ENCODE measurements at places on chromosomes 3 and 15. TPM values are rescaled to one million over a fixed set of nuclear protein-coding genes. Genes with fewer than 3 reads are reported as not detected.

GRCh38 chr3:103372031-103372430 lies 937.2 kb downstream of the ZPLD1 start:
- no peak for DNase-seq

DNA sequence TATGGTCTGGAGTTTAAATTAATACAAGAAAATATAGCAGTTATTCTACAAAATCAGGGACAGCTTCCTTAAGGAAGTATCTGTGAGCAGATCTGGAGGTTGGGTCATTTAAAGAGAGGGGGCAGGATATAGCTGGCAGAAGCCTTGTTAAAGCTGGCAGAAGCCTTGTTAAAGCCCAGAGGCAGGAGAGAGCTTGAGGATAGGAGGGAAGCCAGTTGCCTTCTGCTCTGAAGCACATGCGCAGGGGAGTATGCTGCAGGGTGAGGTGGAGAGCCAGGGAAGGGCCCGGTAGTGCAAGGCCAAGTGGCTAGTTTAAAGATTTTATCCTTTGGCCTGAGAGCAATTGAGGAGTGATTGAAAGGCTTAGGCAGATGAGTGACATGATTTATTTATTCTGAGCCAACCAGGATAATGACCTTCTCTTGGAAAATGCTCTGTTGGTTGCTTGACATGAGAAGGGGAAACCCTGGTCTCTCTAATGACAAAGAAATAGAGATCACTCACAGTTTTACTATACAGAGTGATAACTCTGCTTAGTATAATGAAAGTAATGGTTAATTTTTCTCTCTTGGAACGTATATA lies 3.9 kb downstream of the EAF1 start:
- DNase-seq = no peak

DNA sequence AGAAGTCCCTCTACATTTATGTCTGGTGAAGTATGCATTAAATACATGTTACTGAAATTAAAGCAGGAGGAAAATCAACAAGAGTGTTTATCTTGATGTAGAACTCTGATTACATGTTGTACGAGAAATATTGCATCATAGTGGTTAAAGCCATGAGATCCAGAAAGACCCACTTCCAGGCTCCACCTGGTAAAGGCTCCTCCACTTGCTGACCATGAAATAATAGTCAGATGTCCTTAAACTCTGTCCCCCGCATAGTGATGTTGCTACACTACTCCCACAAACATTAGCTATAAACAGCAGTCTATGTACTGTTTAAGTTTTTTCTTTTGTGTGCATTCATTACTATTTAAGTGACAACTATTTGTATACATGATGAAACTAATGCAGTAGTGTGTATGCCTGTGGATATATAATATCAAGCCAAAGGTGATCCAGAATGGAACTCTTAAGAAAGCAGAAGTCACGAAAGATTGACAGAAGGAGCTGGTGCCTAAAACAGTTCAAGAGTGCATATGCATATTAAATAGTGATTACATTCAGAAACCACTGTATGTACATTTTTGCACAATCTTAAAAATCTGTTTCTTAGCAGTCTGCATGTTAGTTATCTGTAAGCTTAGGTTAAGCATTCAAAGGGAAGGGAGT lies 264.4 kb upstream of the KCNMB2 start:
- DNase-seq = no peak

DNA sequence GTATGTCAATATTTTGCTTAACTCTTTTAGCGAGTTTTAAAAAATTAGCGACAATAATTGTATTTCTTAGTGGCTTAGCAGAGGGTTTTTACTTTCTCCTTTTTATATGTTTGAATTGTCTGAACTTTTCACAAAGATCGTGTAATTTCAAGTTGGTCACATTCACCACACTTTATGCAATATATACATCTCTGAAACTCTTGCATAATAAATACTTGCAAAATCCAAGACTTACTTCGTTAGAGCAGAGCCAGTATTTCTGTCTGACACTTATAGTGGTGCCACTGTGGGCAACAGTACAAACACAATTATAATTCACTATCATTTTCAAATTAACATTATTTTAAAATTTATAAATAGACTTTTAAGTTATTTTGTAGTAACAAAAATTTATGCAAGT lies 62.0 kb downstream of the SUCNR1 start:
- DNase-seq = no peak

- no peak for DNase-seq
Observed at GRCh38 chr3:177800561-177800960, 603.3 kb upstream of the TBL1XR1 start.

The MYEF2 gene
- total RNA-seq = 7.0 TPM

GRCh38 chr3:33050071-33050653 lies 46.8 kb downstream of the GLB1 start:
- DNase-seq = no peak

GRCh38 chr3:58131101-58131825 lies 79.5 kb downstream of the DNASE1L3 start:
- no peak for DNase-seq

DNA sequence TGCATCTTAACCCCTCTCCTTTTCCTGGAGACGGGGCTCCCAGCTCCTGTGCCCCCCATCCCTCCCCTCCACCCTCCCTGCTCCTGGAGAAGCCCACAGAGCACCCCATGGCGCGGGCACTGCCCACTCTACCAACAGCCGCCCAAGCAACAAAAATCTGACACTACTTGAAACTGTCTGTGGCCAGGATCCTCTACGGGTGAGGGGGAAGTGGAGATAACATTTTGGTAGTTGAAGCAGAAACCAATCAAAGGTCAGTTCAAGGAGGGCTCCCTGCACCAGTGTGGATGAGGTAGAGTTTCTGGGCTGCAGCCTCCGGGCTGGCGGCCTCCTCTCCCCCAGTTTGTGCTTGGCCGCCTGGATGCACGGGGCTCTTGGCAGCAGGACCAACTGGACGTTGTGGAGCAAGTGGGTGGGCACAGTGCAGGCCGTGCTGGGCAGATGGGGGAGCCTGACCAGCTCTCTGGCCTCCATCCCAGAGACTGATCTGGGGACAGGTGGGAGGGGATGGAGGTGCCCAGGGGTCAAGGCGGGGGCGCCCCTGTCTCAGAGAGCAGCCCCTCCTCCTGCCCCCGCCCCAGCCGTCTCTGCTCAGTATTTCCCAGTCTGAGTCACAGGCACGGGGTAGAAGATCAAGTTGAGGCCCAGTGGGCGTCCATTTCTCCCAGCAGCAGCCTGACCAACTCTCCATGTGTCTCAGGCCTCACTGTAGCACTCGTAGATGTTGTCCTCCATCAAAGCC lies 12.8 kb downstream of the H1-8 start:
- DNase-seq = no peak

GRCh38 chr15:59250249-59250648 lies 43.6 kb downstream of the LDHAL6B start:
- DNase-seq = no peak

The BSN gene
- 0.25 TPM for total RNA-seq

- DNase-seq = no peak
Observed at GRCh38 chr3:48215876-48216275, 7.4 kb upstream of the CAMP start.

- DNase-seq = no peak
Observed at GRCh38 chr15:91751611-91752010, 101.9 kb upstream of the SLCO3A1 start.

The IL16 gene
- 42.7 TPM for total RNA-seq

DNA sequence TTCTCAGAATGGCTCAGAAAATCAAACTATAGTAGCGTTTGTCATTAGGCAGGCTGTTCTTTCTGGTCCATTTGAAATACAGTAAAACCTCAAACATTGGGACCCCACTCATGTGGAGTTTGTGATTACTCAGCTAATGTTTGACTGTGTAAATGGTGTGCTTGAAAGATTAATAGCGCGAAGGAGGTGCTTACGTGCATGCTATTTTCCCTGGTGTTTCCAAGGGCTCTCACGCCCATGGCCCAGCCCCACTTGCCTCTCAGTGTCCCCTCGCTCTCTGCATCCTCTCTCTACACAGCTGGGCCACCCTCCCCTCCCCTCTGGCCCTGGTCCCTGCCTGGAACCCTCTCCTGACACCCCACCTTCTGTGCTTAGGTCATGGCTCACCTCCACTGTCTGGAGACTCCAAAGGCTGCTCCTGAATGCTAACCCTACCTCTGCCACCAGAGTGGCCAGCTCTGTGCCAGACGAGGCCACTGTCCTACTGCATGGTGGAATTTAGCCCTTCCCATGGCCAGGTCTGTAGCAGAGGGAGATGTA lies 194.2 kb downstream of the PLCL2 start:
- DNase-seq = no peak

GRCh38 chr15:101067660-101068522 lies 148.7 kb downstream of the LRRK1 start:
- no peak for DNase-seq

GRCh38 chr3:78941587-78941986 lies 826.2 kb downstream of the ROBO1 start:
- no peak for DNase-seq

- no peak for DNase-seq
Observed at GRCh38 chr3:193086681-193087080, 154.3 kb upstream of the PLAAT1 start.

The SCAMP5 gene
- 3.2 TPM for total RNA-seq

DNA sequence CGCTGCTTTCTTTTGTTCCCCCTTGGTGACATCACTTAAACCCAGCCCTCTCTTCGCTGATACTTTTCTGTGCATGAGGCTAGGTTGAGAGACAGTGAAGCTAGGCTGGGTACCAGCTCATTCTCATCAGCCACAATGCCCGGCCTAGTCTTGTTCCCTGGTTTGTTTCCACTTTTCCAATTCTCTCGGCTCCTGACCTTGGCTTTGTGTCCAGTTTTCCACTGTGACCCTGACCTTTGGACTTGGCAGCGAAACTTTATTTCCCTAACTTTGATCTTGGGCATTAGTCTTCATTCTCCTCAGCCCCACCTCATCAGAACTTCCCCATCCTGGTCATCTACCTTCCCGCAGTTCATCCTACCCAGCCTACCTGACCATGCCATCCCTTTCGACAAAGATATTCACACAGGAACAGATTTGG lies 908 bp upstream of the ADPGK start:
- no peak for DNase-seq

DNA sequence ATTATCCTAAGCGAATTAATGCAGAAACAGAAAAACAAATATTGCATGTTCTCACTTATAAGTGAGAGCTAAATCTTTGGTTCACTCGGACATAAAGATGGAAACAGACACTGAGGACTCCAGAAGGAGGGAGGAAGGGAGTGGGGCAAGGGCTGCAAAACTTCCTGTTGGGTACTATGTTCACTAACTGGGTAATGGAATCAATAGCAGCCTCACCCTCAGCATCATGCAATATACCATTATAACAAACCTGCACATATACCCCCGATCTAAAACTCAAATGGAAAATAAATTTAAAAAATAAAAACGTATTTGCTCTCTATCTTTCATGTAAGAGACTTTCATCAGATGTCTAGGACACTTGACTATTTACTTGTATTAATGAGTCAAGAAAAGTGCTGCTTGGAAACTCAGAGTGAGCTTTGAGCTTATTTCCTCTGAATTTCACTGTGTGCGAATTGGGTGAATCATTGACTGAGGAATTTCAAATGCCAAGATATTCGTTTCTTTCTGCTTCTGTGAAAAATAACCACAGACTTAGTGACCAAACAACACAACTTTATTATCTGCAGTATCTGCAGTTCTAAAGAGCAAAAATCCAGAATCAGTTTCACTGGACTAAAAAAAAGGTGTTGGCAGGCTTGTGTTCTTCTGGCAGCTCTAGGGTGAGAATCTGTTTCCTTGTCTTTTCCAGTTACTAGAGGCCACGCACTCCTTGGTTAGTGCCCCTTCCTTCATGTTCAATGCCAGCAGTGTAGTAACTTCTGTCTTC lies 18.4 kb downstream of the TM4SF18 start:
- DNase-seq = no peak

GRCh38 chr3:158213461-158213860 lies 103.6 kb downstream of the RSRC1 start:
- no peak for DNase-seq

DNA sequence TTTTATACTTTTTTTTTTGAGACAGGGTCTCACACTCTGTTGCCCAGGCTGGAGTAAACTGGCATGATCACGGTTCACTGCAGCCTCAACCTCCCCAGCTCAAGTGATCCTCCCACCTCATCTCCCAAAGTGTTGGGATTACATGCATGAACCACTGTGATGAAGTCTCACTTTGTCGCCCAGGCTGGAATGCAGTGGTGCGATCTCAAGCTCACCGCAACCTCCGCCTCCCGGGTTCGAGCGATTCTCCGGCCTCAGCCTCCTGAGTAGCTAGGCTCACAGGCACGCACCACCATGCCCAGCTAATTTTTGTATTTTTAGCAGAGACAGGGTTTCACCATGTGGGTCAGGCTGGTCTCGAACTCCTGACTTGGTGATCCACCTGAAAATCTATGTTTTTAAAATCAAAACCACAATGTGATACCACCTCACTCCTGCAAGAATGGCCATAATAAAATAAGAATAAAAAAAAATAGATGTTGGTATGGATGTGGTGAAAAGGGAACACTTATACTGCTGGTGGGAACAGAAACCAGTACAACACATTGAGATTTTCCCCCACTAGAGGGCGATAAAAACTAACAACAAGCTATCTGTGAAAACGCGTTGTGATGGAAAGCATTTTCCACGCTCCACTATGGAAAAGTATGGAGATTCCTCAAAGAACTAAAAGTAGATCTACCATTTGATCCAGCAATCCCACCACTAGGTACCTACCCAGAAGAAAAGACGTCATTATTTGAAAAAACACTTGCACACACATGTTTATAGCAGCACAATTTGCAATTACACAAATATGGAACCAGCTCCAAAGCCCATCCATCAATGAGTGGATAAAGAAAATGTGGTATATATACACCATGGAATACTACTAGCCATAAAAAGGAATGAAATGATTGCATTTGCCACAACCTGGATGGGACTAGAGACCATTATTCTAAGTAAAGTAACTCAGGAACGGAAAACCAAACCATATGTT lies 26.8 kb upstream of the OCA2 start:
- no peak for DNase-seq

- no peak for DNase-seq
Observed at GRCh38 chr15:101464999-101465669, 24.4 kb downstream of the PCSK6 start.

DNA sequence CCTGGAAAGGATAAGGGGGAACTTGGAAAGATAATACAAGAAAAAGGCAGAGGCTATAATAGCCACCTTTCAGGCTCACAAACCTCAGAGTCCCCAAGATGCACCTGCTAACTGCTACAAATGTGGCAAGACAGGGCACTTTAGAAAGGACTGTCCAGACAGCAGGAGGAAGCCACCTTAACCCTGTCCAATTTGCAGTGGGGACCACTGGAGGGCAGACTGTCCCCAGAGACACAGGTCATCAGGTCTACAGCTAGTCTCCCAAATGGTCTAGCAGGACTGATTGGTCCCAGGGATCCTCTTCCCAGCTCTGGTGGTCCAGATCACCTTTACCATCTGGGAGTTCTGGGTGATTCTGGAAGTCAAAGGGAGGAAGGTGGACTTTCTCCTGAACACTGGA lies 882.5 kb upstream of the GBE1 start:
- DNase-seq = no peak

DNA sequence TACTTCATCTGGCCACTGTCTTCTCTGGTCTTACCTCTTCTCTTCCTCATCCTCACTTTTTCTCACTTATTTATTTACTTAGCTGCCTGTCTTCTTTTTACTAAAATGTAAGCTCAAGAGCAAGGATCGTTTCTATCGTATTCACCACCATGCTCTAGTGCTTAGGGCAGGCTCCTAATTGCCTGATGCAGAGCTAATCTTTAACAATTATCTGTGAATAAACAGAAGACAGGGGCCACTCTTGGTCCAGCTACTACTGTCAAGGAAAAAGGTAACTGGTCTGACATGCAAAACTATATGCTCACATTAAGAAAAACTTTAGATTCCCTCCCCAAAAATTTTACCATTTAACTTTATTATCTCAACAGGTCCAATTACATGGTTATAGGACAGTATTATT lies 17.5 kb downstream of the PIK3R4 start:
- no peak for DNase-seq

The CX3CR1 gene
- total RNA-seq = not detected

GRCh38 chr3:71002298-71002697 lies 581.2 kb downstream of the FOXP1 start:
- DNase-seq = no peak

Data from omental fat pad (tissue), 4 donors.